Keratinocyte (primary cell): ENCODE measurements at places on chromosomes 5 and 9.

- H3K36me3 ChIP-seq = no peaks in the 10 kb centered on the region
- no peak for DNase-seq
- no peak overlapping the region for H3K27ac ChIP-seq
- H3K27me3 ChIP-seq = no peaks in the 10 kb centered on the region
- no peaks in the 10 kb centered on the region for H3K4me1 ChIP-seq
Measured at GRCh38 chr5:156534906-156535485, 208.0 kb downstream of the SGCD start.

- no peak for DNase-seq
- H3K27ac ChIP-seq = no peak overlapping the region
- H3K4me1 ChIP-seq = no peaks in the 10 kb centered on the region
- H3K36me3 ChIP-seq = no peaks in the 10 kb centered on the region
- no peak overlapping the region for H3K4me3 ChIP-seq
- no peaks in the 10 kb centered on the region for H3K27me3 ChIP-seq
Measured at GRCh38 chr5:81901586-81901985, 70.2 kb upstream of the ATG10 start.

DNA sequence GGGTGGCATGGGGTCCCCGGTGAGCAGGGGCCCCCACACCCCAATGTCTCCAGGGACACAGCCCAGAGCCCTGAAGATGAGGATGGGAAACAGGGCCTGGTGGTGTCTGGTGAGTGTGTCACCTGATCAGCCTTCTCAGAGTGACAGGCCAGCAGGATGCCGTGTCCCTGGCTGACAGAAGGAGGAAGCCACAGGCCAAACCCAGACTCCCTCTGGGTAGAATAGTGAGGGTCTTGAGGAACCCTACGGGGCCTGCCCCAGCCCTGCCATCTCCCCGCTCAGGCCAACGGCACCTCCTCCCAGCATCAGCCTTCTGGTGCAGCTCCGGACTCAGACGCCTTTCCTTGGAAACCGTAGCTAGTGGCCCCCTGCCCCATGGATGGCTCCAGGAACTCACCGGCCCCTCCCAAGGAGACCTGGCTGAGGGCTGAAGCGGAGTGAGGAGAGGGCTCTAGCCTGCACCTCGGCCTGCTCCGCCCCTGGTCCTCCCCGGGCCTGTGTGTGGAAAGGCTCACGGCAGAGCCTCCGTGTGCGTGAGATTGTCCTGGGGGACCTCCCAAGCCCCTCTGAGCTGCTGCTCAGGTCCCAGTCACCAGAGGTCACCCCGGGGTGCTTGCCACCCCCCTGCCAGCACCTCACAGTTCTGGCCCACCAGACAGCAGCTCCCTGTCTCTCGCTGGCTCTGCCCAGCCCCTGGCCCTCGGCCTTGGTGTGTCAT is 6.0 kb downstream of the RALGDS start:
- no peak for DNase-seq
- peaks cover 20% of the 10 kb centered on the region for H3K4me1 ChIP-seq
- no peak overlapping the region for H3K4me3 ChIP-seq
- H3K27me3 ChIP-seq = no peaks in the 10 kb centered on the region
- H3K36me3 ChIP-seq = peaks cover 6% of the 10 kb centered on the region

DNA sequence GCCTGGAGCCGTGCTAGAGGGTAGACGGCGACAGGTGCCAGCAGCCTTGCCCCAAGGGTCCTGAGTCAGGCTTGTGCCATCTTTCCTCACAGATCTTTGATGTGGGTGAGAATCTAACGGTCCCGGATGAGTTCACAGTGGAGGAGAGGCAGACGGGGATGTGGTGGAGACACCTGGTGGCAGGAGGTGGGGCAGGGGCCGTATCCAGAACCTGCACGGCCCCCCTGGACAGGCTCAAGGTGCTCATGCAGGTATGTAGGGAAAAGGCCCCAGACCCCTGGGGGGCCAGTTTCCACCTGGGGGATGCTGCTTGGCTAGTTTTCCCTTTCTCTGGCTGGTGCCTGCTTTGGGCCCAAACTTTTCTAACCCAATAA is 24.0 kb downstream of the PTGES2 start:
- no peak overlapping the region for H3K4me3 ChIP-seq
- peaks cover 42% of the 10 kb centered on the region for H3K36me3 ChIP-seq
- no peaks in the 10 kb centered on the region for H3K27me3 ChIP-seq
- H3K27ac ChIP-seq = no peak overlapping the region

DNA sequence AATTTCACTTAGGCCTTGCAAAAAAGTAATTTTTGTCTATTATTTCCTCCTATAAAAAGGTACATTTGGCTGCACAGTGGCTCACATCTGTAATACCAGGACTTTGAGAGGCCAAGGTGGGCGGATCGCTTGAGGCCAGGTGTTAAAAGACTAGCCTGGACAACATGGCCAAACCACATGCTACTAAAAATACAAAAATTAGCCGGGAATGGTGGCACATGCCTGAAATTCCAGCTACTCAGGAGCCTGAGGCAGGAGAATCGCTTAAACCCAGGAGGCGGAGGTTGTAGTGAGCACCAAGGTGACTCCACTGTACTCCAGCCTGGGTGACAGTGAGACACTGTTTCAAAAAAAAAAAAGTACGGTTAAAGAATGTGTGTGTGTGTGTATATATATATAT is 15.7 kb downstream of the NUP155 start:
- peaks cover 2% of the 10 kb centered on the region for H3K36me3 ChIP-seq
- no peaks in the 10 kb centered on the region for H3K27me3 ChIP-seq
- no peak overlapping the region for H3K4me3 ChIP-seq
- no peak for DNase-seq
- H3K27ac ChIP-seq = no peak overlapping the region

GRCh38 chr5:138352722-138353559 is 456 bp downstream of the KDM3B start:
- peaks cover 35% of the 10 kb centered on the region for H3K4me1 ChIP-seq
- peak overlapping the region; percentile 77 for H3K27ac ChIP-seq
- H3K27me3 ChIP-seq = no peaks in the 10 kb centered on the region
- H3K4me3 ChIP-seq = peak overlapping the region; percentile 86

DNA sequence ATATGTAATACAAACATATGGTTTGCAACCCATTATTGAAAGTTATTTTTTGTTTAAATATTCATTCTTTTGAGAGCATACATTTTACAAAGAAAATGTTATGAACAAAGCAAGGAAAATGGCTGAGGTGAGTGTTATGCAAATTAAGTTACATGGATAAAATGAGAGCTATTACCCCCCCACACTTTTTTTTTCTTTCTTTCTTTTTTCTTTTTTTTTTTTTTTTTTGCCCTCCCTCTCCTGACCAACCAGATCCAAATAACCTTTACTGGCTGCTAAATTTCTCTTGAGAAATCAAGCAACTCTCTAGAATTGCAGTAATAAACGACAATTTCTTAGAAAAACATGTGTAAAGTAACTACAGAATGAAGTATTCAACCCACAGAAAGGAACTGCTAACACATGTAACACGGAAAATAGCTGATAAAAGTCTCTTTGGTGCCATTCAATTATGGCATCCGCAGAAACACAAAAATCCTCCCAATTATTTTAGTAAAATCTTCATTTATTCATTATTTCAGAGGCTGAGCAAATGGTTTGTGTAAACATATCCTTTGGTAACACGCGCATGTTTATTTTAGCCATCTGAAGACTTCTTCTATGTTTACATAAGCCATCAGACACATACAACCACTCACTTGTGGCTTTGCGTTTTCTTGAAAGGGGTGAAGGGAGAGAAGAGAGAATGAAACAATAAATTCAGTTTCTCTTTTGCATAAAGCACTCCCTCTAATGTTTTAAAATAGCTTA is 216.1 kb downstream of the NFIB start:
- no peak for DNase-seq
- H3K4me3 ChIP-seq = no peak overlapping the region
- peaks cover 15% of the 10 kb centered on the region for H3K4me1 ChIP-seq
- H3K27ac ChIP-seq = no peak overlapping the region
- H3K36me3 ChIP-seq = peaks cover 4% of the 10 kb centered on the region
- no peaks in the 10 kb centered on the region for H3K27me3 ChIP-seq

DNA sequence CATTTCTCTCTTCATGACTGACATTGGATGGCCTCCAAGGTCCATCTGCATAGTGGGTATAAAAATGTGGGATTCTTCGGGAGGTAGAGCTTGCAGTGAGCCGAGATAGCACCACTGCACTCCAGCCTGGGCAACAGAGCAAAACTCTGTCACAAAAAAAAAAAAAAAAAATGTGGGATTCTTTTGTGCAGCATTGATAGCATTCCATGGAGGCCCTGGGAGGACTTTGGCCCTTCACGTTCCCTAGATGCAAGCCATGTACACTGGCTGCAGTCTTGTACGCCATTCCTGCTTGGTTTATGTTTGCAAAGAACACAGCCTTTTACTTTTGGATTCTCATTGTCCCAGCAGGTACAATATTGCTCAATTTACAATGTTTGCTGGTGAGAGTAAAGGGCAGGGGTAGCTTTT is 157.8 kb downstream of the SLCO4C1 start:
- no peak overlapping the region for H3K27ac ChIP-seq
- H3K4me1 ChIP-seq = no peaks in the 10 kb centered on the region
- no peaks in the 10 kb centered on the region for H3K36me3 ChIP-seq

- H3K36me3 ChIP-seq = no peaks in the 10 kb centered on the region
- H3K4me3 ChIP-seq = peak overlapping the region; percentile 20
- no peaks in the 10 kb centered on the region for H3K27me3 ChIP-seq
- H3K27ac ChIP-seq = peak overlapping the region; percentile 74
- DNase-seq = no peak
- peaks cover 11% of the 10 kb centered on the region for H3K4me1 ChIP-seq
Measured at GRCh38 chr5:59275510-59276324, 617.8 kb downstream of the PDE4D start.

GRCh38 chr9:115015018-115015635 is 84.7 kb upstream of the TNFSF8 start:
- no peak overlapping the region for H3K4me3 ChIP-seq
- H3K27me3 ChIP-seq = peaks cover 5% of the 10 kb centered on the region

GRCh38 chr9:19618816-19619215 is 170.0 kb downstream of the SLC24A2 start:
- H3K4me1 ChIP-seq = no peaks in the 10 kb centered on the region
- no peak overlapping the region for H3K27ac ChIP-seq
- DNase-seq = no peak
- H3K4me3 ChIP-seq = no peak overlapping the region

DNA sequence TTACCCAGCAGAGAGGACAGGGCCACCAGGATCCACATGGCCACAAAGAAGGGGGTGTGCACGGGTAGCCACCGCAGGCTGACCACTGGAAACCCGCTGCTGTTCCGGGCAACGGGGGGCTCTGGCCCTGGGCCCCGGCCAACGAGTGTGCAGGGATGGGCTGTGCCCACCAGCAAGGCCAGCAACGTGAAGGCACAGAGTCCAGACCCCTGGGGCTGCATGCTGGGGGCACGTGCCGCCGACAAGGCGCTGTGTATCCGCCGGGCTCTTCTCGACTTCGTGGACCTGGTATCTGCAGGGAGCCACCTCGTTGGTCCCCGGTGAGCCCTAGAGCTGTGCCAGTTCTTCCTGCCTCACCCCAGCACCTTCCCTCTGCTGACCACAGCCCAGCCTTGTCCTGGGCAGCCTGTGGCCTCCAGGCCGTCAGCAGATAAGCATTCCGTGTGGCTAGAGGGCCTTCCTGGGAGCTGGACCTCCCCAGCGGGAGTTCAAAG is 42.2 kb upstream of the CEP72 start:
- H3K36me3 ChIP-seq = no peaks in the 10 kb centered on the region
- no peak overlapping the region for H3K4me3 ChIP-seq
- H3K27me3 ChIP-seq = peaks cover 18% of the 10 kb centered on the region
- no peak overlapping the region for H3K27ac ChIP-seq
- DNase-seq = no peak

- H3K4me3 ChIP-seq = no peak overlapping the region
- no peaks in the 10 kb centered on the region for H3K36me3 ChIP-seq
- no peak overlapping the region for H3K27ac ChIP-seq
- H3K4me1 ChIP-seq = peaks cover 44% of the 10 kb centered on the region
Measured at GRCh38 chr9:112142420-112142819, 32.7 kb downstream of the SUSD1 start.

- H3K27me3 ChIP-seq = no peaks in the 10 kb centered on the region
- peaks cover 6% of the 10 kb centered on the region for H3K4me1 ChIP-seq
- no peak overlapping the region for H3K27ac ChIP-seq
- no peak overlapping the region for H3K4me3 ChIP-seq
- H3K36me3 ChIP-seq = peaks cover 1% of the 10 kb centered on the region
Measured at GRCh38 chr5:138974227-138975063, 99.3 kb upstream of the LRRTM2 start.

DNA sequence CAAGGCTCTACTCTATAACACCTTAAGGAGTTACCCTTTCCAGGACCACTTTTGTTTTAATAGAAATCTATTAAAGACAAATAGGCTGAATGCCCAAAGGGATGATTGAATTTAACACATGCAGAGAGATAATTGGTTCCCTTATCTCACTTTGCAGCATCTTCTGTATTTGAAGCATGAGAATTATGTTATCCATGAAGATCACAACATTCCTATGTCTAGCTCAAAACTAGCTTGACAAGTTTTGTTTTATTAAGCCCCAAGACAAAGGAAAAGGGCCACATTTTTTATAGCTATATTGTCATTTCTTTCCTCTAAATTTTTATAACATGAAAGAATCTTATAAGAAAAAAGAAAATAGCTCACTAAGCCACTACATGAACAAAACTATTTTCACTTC is 57.9 kb upstream of the FTMT start:
- H3K27ac ChIP-seq = no peak overlapping the region
- no peaks in the 10 kb centered on the region for H3K27me3 ChIP-seq
- no peak overlapping the region for H3K4me3 ChIP-seq
- H3K4me1 ChIP-seq = no peaks in the 10 kb centered on the region
- DNase-seq = no peak

GRCh38 chr9:90914196-90914595 is 112.6 kb downstream of the SYK start:
- H3K4me1 ChIP-seq = peaks cover 3% of the 10 kb centered on the region
- no peaks in the 10 kb centered on the region for H3K36me3 ChIP-seq
- no peak for DNase-seq
- no peak overlapping the region for H3K4me3 ChIP-seq

DNA sequence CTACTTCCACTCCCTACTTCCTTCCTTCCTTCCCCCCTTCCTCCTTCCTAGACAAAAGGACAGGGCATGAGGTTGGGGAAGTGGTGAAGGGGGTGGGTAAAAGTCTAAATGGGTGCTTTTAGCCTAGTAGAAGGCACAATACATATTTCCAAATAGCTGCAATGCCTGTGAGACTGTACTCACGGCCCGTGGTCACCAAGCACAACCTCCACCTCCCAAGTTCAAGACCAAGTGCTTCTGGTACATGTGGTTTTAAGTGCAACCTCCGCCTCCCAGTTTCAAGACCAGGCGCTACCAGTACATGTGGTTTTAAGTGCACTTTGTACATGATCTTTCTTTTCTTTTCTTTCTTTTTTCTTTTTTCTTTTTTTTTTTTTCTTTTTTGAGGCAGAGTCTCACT is 14.5 kb upstream of the NTNG2 start:
- no peaks in the 10 kb centered on the region for H3K4me1 ChIP-seq
- H3K4me3 ChIP-seq = no peak overlapping the region
- no peak for DNase-seq

DNA sequence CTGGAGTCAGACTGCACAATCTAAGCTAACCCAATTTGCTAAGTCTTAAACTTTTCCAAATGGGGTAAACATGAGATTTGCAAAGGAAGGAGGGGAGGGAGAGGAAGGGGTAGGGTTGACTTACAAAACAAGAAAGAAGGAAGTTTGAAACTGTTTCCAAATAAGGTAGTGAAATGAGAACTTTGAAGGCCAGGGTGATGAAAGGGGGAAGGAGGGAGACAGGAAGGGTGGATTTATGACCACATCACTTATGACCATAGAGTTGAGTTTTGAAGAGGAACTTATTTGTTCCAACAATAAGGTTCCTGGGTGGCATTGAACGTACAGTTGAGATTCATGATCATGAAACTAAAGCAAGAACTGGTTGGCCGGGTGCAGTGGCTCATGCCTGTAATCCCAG is 72.5 kb upstream of the DAPK1 start:
- H3K36me3 ChIP-seq = no peaks in the 10 kb centered on the region
- DNase-seq = no peak
- no peak overlapping the region for H3K27ac ChIP-seq
- H3K27me3 ChIP-seq = no peaks in the 10 kb centered on the region
